Ovary (tissue), 10 donors: ENCODE measurements at places on chromosomes 13 and 19. TPM values are rescaled to one million over a fixed set of nuclear protein-coding genes. Genes with fewer than 3 reads are reported as not detected.

The DHDH gene
- 0.69 TPM for total RNA-seq

The PSG4 gene
- total RNA-seq = not detected

The COL4A2 gene
- 171 TPM for total RNA-seq

The KLK7 gene
- total RNA-seq = not detected

The STARD13 gene
- 20.6 TPM for total RNA-seq

The ZNF626 gene
- total RNA-seq = 27.2 TPM

The C19orf81 gene
- 2.7 TPM for total RNA-seq

The LNX2 gene
- total RNA-seq = 7.8 TPM

The ZNF667 gene
- 5.5 TPM for total RNA-seq

The TEX101 gene
- total RNA-seq = not detected

The TTC9B gene
- not detected for total RNA-seq

The KASH5 gene
- total RNA-seq = not detected

The ZNF226 gene
- total RNA-seq = 22.4 TPM

The SIGLECL1 gene
- not detected for total RNA-seq

The PTPRH gene
- total RNA-seq = 1.2 TPM

The GPR4 gene
- 2.4 TPM for total RNA-seq
